ENCODE measurements at places on chromosomes 11 and 22. TPM values are rescaled to one million over a fixed set of nuclear protein-coding genes. Genes with fewer than 3 reads are reported as not detected.

The NLRP6 gene
- not detected for total RNA-seq

GRCh38 chr22:30381264-30381663 lies 5.9 kb downstream of the RNF215 start:
- DNase-seq: no peak

- DNase-seq: no peak
These were observed 3.6 kb downstream of the MED15 start for GRCh38 chr22:20510811-20511577.

The HTR3B gene
- total RNA-seq: 0.27 TPM

- peak; percentile 81 for DNase-seq
These were observed 8.4 kb upstream of the CCKBR start for GRCh38 chr11:6251120-6251733.

The HINFP gene
- 31.0 TPM for total RNA-seq

DNA sequence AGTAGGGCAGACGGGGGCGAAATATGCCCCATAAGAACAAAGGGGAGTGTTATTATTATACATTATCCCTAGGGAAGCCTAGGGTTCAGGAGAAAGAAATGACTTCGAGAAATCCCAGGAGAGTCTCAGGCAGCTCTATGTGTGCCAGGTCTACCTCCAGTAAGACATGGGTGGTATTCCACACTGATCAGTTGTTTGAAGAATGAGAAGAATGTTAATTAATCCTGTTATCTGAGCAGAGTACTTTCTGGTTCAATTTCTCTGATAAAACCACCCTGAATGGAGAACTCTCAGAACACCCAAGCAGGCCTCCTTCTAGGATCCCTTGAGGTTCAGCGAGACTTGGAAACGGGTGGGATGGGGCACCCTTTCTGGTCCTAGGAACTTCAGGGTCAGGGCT lies 46.2 kb downstream of the PRR5L start:
- no peak for DNase-seq

GRCh38 chr22:49582181-49582580 lies 245.5 kb downstream of the BRD1 start:
- peak; percentile 19 for DNase-seq

The PHF21A gene
- 29.4 TPM for total RNA-seq

GRCh38 chr11:26649884-26650283 lies 72.0 kb downstream of the SLC5A12 start:
- peak; percentile 0 for DNase-seq

The NEFH gene
- 0.73 TPM for total RNA-seq

DNA sequence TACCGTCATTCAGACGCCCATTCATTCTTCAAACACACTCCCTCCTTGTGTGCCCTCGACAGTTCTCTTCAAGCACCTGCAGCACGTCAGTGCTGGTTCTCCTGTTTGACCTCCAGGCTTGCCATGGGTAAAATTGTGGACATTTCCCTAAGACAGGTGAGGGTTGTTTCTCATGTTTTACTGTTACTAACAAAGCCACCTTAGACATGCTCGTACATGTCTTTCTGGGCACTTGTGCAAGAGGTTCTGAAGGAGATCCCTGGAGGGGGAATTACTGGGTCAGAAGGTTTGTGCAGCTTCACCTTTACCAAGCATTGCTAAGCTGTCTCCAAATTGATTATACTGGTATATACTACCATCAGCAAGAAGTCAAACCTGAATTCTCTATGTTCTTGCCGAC lies 189.7 kb upstream of the TMEM45B start:
- DNase-seq: no peak

DNA sequence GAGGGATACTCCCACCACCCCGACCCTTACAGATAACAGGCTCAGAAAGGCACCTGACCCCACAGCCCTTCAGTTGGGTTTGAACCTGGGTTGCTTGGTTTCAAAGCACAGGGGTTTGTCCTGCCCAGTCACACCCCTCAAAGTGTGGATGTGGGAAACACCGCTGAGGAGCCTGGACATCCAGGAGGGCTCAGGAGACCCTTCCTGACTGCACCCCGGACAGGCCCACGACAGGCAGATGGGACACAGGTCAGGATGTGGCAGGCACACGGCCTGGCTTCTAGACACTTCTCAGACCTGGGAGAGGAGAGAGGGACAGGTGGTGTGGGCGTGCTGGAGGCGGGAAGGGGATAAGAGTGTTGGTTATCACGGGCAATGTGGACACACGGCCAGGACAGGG lies 932.3 kb downstream of the BRD1 start:
- no peak for DNase-seq

- DNase-seq: no peak
These were observed 615 bp downstream of the ANO5 start for GRCh38 chr11:22193348-22194051.

DNA sequence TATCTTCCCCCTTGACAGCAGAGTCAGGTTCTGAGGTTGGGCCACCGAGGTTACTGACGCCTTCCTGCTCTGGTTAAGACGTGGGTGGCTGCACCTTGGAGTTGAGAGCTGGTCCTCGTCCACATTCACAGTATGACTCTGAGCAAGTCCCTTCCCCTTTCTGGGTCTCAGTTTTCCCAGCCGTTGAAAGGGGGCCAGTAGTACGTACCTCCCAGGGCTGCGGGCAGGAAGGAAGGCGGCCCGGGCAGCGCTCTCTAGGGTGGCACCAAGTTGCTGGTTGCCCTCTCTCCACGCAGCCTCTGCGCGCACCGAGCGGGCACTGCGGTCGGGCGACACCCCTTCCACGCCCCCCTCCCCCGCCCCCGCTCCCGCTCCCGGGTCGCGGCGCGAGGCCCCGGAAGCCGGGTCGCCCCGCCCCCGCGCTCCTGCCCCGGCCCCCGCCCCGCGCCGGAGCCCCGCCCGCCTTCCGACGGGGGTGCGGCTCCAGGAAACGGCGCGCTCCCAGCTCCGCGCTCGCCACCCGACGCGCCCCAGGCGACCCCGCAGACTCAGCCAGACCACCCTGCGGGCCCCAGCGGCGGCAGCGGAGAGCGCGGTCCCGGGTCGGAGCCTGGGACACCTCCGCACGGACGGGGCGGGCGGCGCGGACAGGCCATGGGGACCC lies at the start of gene EHBP1L1:
EHBP1L1 (plus strand) TSS at position 486 of the 664 bp plus-strand sequence. CDS start 250 bp downstream, outside the sequence.
- no peak for DNase-seq

GRCh38 chr11:13110929-13111812 lies 102.1 kb downstream of the RASSF10 start:
- DNase-seq: no peak

The HORMAD2 gene
- 0.27 TPM for total RNA-seq

DNA sequence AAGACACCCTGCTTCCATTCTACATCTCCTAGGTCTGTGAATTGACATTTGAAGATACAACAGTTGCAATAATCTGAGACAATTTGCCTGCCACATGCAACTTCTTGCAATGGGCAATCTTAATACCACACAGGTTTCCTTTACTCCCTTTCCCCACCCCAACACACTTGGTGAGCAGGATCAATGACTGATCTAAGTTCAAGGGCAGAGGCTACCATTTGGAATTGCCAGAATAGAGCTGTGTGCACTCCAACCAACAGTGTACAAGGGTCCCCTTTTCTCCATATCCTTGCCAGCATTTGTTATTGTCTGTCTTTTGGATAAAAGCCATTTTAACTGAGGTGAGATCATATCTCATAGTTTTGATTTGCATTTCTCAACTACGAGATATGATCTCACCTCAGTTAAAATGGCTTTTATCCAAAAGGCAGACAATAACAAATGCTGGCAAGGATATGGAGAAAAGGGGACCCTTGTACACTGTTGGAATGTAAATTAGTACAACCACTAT lies 2.9 kb upstream of the NNMT start:
- DNase-seq: no peak

The IFTAP gene
- total RNA-seq: 51.4 TPM

GRCh38 chr11:121754598-121754997 lies 301.8 kb upstream of the SORL1-AS1 start:
- DNase-seq: no peak

The MFNG gene
- total RNA-seq: 5.4 TPM

GRCh38 chr11:4050138-4050537 lies 44.5 kb upstream of the RRM1 start:
- no peak for DNase-seq

DNA sequence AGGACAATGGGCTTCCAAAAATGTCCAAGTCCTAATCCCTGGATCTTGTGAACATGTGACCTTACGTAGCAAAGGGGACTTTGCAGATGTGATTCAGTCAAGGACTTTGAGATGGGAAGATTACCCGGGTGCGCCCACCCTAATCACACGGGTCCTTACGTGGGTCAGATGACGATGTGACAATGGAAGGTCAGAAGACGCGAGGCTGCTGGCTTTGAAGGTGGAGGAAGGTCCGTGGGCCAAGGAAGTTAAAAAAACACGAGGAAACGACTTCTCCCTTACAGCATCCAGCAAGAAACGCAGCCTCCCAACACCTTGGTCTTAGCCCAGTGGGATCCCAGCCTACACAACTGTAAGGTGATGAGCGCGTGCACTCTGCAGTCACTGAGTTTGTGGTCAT lies 860.1 kb downstream of the TBC1D22A start:
- no peak for DNase-seq

GRCh38 chr11:20874358-20874757 lies 205.0 kb downstream of the NELL1 start:
- DNase-seq: no peak

DNA sequence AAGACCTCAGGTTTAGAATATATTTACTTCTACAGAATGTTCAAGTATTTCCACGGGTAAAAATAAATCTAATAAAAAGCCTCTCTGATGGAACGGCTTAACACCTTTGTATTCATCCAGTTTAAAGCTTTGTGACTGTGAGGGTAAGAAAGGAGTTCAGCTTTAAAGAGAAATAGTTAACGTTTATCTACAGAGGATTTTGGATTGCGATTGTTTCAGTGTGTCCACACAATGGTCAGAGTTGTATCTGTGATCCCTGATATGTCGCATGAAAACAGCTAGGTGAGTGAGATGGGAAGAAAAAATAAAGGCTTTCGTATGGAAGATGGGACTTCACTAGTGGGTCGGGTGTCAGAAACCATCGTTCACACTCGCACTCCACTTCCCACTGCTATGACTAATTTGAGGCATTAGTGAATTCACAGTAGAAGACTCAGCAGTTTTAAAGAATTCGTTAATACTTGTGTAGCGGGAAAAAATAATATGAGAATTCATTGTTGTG lies 1.6 kb downstream of the APLP2 start:
- peak; percentile 31 for DNase-seq

The CSNK1E gene
- total RNA-seq: 157 TPM

DNA sequence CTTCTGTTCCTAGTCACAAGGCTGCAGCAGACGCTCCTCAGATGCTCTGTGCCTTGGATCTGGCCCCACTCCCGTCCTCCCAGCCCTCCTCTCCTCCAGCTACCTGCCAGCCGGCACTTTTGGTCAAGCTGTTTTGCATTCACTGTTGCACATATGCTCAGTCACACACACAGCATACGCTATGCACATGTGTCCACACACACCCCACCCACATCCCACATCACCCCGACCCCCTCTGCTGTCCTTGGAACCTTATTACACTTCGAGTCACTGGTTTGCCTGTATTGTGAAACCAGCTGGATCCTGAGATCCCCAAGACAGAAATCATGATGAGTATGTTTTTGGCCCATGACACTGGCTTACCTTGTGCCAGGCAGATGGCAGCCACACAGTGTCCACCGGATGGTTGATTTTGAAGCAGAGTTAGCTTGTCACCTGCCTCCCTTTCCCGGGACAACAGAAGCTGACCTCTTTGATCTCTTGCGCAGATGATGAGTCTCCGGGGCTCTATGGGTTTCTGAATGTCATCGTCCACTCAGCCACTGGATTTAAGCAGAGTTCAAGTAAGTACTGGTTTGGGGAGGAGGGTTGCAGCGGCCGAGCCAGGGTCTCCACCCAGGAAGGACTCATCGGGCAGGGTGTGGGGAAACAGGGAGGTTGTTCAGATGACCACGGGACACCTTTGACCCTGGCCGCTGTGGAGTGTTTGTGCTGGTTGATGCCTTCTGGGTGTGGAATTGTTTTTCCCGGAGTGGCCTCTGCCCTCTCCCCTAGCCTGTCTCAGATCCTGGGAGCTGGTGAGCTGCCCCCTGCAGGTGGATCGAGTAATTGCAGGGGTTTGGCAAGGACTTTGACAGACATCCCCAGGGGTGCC lies 109.8 kb downstream of the BCR start:
- peak; percentile 89 for DNase-seq

GRCh38 chr11:117995472-117995871 lies 9.3 kb downstream of the IL10RA start:
- no peak for DNase-seq

DNA sequence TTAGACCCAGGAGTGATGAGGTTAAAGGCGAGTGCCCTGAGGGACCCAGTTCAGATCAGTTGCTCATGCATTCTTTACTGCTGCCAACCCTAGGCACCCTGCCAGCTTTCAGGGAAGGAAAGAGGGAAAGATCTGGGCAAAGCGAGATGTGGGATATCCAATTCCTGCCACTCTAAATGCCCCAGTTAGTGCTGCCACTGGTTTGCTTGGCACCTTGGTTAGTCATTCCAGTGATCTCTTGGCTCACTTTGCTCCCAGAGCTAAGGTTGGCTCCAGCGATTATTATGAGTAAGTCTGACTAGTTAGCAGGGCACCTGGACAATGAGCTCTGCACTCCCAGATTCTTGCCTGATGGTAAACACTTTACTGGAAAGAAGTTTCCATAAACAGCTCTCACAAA lies 85.0 kb downstream of the INSC start:
- DNase-seq: no peak

The RAG2 gene
- total RNA-seq: not detected

The FXYD2 gene
- total RNA-seq: 2.4 TPM

- no peak for DNase-seq
These were observed 557 bp downstream of the RANGAP1 start for GRCh38 chr22:41285441-41285819.

GRCh38 chr11:89361734-89362133 lies 129.4 kb downstream of the NOX4 start:
- no peak for DNase-seq

The MOV10L1 gene
- total RNA-seq: 2.7 TPM

DNA sequence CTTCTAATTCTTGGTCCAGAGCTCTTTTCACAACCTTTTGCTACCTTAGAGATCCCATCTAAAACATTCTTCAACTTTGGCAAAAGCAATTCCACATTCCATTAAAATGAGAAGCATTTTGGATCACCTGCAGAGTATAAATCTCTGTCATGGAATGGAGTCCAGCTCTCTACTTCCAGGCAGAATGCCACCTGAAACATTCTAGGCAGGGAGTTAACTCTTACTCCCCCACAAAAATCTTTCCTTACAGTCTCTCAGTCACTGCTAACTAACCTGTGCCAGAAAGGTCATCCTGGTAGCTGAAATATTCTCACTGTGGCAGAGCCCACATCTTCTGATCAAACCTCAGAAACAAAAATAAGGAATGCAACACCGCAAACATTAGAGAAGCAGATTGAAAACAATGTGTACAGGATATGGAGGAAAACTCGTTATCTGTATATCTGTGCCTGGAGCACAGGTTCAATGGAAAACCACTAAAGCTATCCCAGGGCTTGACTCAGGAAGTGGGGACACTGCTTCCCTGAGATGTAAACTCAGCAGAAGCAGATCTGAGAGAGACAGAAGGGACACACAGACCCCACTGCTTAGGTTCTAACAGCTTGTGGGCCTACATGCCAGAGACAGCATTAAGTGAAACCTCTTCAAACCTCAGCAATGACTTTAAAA lies 78.9 kb downstream of the KCNC1 start:
- DNase-seq: peak; percentile 76
